ENCODE measurements at places on chromosomes 12 and 14. TPM values are rescaled to one million over a fixed set of nuclear protein-coding genes. Genes with fewer than 3 reads are reported as not detected.

GRCh38 chr14:68376067-68376779 lies 416.6 kb downstream of the ZFP36L1 start:
- no peak for DNase-seq

GRCh38 chr12:2583091-2583497 lies 211.7 kb upstream of the FKBP4 start:
- peak; percentile 67 for DNase-seq

- peak; percentile 44 for DNase-seq
Measured at GRCh38 chr14:104554608-104555429, 24.7 kb upstream of the C14orf180 start.

- DNase-seq: no peak
Measured at GRCh38 chr14:24435998-24436354, 6.2 kb downstream of the KHNYN start.

- no peak for DNase-seq
Measured at GRCh38 chr14:77208979-77209318, 27.4 kb downstream of the TMEM63C start.

Gene ZBTB42
- 13.7 TPM for total RNA-seq

Gene SMCO2
- not detected for total RNA-seq

Measured in right lobe of liver (tissue), 6 donors.